CD4-positive, alpha-beta T cell treated with Interleukin-6 at 100 ng/mL for 8 hours (primary cell): ENCODE measurements at places on chromosomes 7 and 10.

DNA sequence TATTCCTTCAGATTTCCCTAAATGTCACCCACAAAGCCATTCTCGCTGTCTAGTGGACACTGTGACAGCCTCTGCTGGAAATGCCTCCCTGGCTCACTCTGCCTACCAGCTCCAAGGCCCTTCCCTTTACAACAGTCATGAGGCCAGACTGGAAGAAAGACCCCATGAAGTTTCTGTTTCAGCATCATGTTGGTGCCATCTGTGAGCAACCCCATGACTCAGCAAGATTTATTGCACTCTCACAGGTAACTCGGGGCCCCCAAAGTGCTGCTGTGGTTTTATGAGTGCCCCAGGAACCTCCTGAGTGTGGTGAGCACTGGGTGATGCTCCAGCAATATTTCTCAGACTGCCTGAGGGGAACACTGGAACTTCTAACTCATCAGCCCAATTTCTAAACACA lies 218.6 kb downstream of the ZNF33B start:
- no peak for DNase-seq

- no peak for DNase-seq
Observed at GRCh38 chr10:8327140-8327423, 272.6 kb downstream of the GATA3 start.

DNA sequence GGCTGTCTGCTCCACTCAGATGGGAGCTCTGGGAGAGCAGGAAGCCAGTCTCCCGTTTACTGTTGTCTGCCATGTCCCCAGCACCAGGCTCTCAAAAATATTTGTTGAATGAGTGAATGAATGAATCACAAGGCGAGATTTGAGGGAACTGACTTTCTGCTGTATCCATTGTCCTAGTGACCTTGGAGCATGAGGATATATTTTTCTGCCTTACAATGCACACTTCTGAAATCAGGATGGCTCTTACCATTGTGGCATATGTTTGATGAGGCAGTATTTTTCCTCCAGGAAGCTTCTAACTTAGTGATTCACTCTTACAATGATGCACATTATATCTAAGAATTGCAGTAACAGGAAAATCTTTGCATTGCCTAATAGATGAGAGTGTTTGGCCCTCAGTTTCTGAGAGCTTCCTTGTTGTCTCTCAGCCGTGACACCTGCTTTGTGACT lies 136.4 kb downstream of the RPS24 start:
- DNase-seq, result no peak

- DNase-seq, result no peak
Observed at GRCh38 chr7:80581486-80582260, 56.8 kb upstream of the CD36 start.

- DNase-seq, result no peak
Observed at GRCh38 chr7:138926241-138926612, 55.0 kb downstream of the KIAA1549 start.

GRCh38 chr7:157587805-157588560 lies 251.2 kb downstream of the DNAJB6 start:
- no peak for DNase-seq

DNA sequence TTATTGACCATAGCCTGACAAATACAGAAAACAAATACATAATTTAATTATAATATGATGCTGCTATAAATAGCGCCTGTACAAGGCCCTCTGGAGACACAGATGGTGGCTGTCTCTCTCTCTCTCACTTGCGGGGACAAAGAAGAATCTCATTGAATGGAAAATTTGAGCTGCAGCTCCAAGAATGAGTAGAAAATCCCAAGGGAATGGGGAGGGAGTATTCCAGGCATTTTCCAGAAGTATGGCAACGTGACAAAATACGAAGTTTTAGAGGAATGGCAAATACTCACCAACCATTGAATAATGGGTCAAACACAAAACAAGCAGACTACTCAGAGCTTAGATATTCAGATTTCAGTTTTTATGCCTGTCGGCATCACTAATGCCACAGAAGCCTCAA lies 179.9 kb downstream of the NRP1 start:
- DNase-seq, result no peak
